ENCODE measurements at places on chromosomes 5 and 9.

- ATAC-seq, result peak; percentile 24
Observed at GRCh38 chr5:672329-673160, 20.6 kb downstream of the TPPP start.

GRCh38 chr5:58231041-58231440 is 228.8 kb downstream of the PLK2 start:
- ATAC-seq, result no peak

GRCh38 chr5:156327296-156327695 is 332 bp downstream of the SGCD start:
- no peak for ATAC-seq

- ATAC-seq, result no peak
Observed at GRCh38 chr5:148840531-148840930, 14.1 kb downstream of the ADRB2 start.

DNA sequence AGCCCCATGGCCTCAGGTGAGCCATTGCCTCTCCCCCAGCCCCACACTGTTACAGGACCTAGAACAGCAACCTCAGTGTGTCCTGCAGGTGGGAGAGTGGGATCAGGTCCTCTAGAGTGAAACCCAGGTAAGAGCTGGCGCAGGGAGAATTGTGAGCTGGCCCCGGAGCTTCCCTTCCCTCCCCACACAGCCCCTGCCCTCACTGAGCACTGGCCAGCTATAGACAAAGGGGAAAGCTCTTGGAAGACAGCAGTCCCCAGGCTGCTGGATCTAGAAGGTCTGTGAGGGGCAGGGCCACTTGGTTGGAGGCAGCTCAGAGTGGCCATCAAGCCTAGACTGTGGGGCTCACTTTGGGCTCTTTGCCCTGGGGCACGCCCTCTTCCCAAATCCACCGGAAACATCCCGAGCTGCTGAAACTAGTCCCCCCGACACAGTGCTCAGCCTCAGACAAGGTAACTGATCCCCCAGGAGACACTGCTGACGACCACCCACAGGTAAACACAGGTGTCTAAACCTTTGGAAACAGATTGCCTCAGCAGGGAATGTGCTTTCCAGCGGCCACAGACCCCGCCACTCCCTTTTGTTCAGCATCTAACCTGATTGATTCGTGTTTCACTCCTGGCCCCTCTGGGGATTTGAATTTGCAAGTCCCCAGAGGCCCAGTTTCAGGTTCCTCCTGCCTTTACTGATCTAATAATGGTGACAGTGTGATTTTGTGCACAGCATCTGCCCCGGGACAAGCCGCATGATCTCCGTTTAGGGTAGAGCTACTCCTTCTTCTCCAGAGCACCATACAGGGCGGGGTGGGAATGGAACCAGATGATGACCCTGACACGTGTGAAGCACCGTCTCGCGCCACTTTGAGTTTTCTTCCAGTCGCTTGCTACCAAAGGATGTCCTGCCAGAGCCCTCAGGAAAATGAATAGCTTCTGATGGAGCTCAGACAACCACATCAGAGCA is 42.2 kb upstream of the ADAMTS2 start:
- ATAC-seq, result no peak

DNA sequence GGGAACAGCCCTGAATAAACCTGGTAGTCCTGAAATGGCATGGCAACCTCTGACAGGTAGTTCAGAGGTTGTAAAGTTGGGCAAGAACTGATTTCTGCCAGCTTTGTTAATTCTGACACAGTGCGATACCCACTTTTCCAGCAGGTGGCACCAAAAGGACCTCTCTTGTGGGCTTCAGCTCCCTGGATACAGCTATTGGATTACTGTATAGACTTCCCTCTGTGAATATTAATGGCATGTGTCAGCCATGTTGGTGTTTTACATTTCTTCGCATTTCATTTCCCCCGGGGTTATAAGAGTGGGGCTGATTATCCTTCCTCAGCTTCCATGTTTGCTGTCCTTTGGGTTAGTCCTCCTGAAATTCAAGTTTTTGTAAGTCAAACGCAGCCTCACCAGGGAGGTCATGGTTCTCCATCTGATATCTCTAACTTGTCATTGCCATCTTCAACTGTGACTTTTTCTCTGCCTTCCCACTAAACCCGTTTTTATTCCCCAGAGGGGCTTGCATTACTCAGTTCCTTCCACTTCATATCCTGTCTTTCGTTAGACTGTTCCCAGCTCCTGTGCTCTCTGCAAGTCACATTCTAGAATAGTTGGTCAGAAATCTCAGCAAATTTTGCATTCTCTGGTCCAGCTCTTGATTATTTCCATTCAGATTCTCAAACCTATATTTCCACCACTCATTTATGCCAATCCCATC is 135.6 kb downstream of the LIFR start:
- ATAC-seq, result no peak

DNA sequence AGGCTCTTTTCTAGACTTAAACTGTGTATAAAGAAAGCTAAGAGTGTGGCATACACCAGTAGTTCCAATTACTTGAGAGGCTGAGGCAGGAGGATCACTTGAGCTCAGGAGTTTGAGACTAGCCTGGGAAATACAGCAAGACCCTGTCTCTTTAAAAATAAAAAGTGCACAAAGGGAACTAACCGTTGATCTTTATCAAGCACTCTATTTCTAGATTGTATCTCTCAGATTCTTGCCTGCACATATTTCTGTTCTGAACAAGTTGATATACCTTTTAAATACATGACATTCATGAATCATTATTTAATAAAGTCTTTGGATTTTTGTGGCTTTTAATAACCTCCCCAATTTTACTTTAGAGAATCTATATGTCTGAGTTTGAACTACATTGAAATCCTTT is 47.2 kb downstream of the HMGCR start:
- no peak for ATAC-seq

DNA sequence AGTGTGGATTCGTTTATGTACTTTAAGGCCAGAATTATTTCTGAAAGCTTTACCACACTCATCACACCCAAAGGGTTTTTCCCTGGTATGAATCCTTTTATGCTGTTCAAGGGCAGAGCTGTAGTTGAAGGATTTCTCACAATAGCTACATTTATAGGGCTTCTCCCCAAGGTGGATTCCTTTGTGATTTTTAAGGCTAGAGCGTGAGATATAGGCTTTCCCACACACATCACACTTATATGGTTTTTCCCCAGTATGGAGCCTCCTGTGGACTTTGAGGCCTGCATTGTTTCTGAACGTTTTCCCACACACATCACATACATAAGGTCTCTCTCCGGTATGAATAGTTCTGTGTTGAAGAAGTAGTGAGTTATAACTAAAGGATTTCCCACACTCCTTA is 11.2 kb downstream of the ZFP62 start:
- ATAC-seq, result no peak

GRCh38 chr5:169656125-169656901 is 19.2 kb downstream of the DOCK2 start:
- peak; percentile 90 for ATAC-seq

- ATAC-seq, result no peak
Observed at GRCh38 chr9:130839132-130840111, 4.4 kb downstream of the ABL1 start.

DNA sequence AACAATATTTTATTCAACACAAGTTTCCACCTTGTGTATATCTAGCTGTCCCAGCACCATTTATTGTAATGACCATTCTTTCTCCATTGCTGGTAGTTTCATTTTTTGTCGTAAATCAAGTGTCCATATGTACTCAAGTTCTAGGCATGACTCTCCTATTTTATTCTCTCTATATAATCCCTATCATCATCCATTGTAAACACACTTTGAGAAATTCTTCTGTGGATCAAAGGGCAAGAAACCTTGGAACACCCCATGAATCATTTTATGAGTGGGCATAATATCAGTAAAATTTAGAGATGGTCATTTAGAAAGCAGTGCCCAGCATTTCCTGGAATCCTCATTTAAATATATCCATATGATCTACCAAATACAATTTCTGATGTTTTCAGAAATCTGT is 35.8 kb upstream of the SPATA31D4 start:
- no peak for ATAC-seq

- no peak for ATAC-seq
Observed at GRCh38 chr5:54900984-54901725, 84.2 kb downstream of the ESM1 start.

GRCh38 chr5:123451047-123451446 is 27.8 kb upstream of the CEP120 start:
- no peak for ATAC-seq

- peak; percentile 42 for ATAC-seq
Observed at GRCh38 chr5:77844623-77845323, 68.6 kb upstream of the TBCA start.

DNA sequence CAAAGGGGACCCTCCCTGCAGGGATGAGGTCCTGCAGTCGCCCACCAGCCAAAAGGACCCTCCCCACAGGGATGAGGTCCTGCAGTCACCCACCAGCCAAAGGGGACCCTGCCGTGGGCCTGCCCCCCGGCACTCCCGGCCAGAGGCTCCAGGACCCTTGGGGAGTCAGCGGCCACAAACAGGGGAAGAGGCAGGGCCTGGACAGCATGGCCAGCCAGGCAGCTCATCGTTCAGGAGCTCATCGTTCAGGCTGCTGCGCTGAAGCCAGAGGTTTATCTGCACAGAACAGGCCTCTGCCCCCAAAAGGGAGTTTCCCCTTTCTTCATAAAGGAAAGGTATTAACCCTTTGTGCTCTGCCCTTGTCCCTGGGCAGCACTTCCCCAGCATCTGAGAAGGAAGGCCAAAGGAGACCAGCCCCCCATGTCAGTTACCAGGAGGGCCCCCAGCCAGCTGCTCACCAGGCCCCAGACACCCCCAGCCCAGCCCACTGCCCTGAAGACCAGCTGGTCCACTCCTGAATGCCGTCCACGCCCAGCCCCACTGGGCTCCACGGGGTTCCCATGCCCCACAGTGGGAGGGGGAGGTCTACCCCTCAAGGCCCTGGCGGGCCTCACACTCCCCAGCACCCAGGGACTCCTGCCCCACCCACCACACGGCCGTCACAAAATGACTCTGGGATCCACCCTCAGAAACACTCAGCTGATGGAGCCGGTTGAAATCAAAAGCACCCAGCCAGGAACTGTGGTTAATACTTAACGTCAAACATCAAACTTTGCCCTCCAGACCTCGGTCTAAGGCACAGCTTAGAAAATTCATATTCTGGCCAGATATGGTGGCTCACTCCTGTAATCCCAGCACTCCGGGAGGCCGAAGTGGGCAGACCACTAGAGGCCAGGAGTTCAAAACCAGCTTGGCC is 6.3 kb downstream of the SLC12A7 start:
- ATAC-seq, result peak; percentile 68

- no peak for ATAC-seq
Observed at GRCh38 chr5:39340506-39340905, 23.8 kb downstream of the C9 start.

DNA sequence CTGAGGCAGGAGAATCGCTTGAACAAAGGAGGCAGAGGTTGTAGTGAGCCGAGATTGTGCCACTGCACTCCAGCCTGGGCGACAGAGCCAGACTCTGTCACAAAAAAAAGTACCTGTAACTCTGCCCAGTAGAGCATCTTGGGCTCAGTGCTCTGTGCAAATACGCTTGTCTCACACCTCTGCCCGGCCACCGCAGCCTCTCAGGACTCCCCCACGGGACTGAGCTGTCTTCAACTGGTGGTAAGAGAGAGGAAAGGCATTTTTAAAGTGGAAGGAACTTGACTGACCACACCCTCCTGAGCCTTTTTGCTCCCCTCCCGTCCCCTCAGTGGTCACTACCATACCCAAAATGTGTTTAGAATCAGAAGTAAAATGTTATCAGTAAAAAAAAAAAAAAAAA is 174.3 kb upstream of the PIK3R1 start:
- ATAC-seq, result peak; percentile 94

GRCh38 chr5:161966564-161966963 is 101.0 kb upstream of the GABRG2 start:
- ATAC-seq, result no peak

GRCh38 chr9:117777823-117778222 is 73.6 kb downstream of the TLR4 start:
- peak; percentile 71 for ATAC-seq

- no peak for ATAC-seq
Observed at GRCh38 chr5:95392593-95393182, 1.5 kb downstream of the FAM81B start.

GRCh38 chr5:123448743-123449142 is 25.5 kb upstream of the CEP120 start:
- ATAC-seq, result no peak

GRCh38 chr5:158463938-158464337 is 605.0 kb upstream of the CLINT1 start:
- peak; percentile 39 for ATAC-seq

DNA sequence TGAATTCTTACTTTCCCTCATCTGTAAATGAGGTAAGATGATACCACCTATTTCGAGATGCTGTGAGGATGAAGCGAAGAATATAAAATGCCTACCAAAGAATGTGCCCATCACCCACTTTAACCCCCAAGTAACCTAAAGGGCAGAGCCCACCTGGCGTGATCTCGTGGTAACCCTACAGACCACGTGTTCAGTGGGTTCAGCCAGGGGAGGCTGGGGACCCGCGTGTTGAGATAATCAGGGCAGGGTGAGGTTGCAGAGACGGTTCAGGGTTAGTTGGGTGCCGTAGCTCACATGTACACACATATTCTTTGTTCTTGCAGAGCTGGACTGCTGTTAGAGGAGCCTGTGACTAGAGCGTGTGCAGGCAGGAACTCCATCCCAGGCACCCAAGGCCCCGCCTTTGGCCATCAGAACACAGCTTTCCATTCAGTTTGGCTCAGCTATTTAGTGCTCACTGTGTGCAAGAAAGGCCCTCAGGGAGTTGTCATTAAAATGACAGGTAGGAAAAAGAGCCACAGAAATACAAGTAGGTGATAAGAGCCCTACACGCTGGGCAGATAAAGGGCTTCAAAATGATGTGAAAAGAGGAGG is 56.5 kb upstream of the HAND1 start:
- ATAC-seq, result no peak

- no peak for ATAC-seq
Observed at GRCh38 chr9:101737705-101738565, 512 bp downstream of the GRIN3A start.

GRCh38 chr5:59768152-59769040 is 125.1 kb downstream of the PDE4D start:
- peak; percentile 82 for ATAC-seq

- peak; percentile 87 for ATAC-seq
Observed at GRCh38 chr5:172958331-172959046, 735 bp upstream of the RPL26L1 start.

- no peak for ATAC-seq
Observed at GRCh38 chr5:178531786-178532185, 58.4 kb downstream of the COL23A1 start.

DNA sequence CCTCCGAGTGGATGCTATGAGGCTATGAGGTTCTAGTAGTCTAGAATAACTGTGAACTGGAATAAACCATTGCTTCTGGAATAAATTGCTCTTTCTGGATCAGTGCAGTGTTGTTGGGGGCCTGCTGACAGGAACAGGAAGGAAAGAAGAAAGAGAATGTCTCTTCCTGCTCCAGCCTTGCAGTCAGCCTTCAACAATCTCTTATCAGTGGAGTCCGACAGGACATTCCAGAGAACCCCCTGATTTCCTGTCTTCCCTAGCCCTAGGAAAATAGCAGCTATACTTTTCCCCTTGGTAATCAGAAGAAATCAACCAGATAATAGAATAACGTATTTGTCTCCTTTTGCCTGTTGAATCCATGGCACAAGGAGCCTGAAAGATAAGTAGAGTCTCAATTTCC is 55.4 kb downstream of the WDR36 start:
- ATAC-seq, result no peak

All from stimulated activated memory B cell treated with anti-CD40 and anti-IgM and Interleukin-4, amounts not matched to agents 10 μg/mL and 1 μg/mL and 100 μg/mL, for 72 hours (primary cell).